T follicular helper cell (primary cell): ENCODE measurements at places on chromosomes 12 and 14.
A peak's percentile ranks its signal among the peaks of the same experiment; 100 is the strongest.

GRCh38 chr14:95679148-95679815 lies 6.9 kb upstream of the TCL1B start:
- no peak for DNase-seq

GRCh38 chr14:101600891-101601605 lies 39.8 kb downstream of the DIO3 start:
- no peak for DNase-seq

DNA sequence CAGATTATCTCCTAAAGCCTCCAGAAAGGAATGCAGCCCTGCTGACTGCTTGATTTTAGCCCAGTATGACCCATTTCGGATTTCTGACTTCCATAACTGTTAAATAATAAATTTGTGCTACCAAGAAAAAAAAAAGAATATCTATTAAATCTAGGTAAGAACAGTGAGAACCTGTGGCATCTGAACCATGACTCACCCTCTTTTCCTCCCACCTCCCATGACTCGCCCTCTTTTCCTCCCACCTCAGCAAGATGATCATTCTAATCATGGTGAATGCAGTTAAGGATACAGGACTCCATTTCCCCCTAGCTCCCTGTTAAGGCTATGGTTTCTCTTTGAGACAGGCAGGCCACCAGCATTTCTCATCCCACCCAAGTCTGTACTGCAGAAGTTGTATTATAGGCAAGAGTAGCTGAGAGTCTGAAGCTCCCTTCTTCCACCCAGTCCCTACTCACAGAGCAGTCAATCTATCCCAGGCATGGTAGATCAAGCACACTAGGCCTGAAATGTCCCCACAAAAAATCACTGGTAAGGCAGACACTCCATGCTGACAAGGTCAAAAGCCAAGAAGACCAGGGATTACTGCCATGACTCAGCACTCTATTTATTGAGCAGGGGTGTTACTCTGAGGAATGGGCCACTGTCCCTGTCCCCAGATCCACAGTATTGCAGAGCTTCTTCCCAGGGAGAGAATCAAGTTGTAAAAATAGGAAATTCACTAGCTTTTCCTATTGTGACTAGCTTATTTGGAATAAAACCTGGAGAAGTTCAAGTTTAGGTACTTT lies 188.9 kb downstream of the ADAMTS20 start:
- no peak for DNase-seq

DNA sequence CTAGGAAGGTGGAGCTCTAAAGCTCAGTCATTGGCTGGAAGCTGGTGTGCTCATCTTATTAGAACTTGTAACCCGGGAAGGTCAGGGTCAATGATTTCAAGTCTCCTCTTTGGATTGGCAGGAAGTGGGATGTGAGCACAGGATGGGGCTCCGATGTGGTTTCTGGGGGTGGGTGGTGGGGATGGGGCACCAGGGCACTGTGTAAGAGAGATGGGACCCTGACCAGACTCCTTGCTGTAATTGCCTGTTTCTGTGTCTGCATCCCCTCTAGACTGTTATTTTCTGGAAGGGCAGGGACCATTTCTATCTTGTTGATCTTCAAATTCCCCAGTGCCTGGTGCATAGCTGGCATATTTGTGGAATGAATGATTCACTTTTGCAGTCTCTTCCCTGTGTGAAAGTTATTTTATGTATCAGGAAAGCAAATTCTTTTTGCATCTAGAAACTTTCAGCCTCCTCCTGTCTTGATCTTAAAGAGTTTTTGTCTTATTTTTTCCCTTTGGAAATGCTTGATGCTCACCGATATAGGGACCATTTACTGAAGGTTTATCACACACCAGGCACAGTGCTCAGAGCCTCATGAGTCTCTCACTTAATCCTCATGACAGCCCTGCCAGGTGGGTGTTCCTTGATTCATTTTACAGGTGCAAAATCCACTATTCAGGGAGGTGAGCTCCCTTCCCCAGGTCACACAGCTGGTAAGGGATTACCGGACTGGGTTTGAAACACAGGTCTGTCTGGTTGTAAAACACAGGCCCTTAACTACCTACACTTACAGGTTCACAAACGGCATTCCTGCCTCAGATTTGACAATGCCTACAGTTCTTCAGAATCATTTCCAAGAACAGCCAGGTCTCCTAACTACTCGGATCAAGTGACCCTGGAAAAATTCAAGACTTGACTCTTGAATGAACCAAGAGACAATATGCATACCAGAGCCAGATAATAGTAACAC lies 86.9 kb upstream of the IGF1 start:
- DNase-seq: no peak

DNA sequence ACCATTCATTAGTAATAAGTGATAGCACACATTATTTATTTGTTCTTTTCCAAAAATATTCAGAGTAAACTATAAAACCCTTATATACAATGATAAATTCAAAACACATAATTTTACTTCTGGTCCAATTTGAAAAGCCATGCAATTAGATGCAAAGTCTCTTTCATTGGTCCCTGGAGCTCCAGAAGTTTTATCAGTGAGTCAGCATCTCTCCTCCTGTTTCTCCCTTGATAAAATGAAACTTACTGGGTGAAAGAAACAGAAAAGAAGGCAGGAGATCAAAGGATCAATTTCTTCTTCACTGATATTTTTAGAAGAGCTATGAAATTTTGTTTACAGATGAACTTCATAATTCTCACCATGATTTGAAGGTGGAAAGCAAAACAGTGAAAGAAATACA lies 47.5 kb downstream of the IFNG start:
- DNase-seq: no peak

- no peak for DNase-seq
Measured at GRCh38 chr12:46492471-46493085, 120.0 kb upstream of the SLC38A2 start.

DNA sequence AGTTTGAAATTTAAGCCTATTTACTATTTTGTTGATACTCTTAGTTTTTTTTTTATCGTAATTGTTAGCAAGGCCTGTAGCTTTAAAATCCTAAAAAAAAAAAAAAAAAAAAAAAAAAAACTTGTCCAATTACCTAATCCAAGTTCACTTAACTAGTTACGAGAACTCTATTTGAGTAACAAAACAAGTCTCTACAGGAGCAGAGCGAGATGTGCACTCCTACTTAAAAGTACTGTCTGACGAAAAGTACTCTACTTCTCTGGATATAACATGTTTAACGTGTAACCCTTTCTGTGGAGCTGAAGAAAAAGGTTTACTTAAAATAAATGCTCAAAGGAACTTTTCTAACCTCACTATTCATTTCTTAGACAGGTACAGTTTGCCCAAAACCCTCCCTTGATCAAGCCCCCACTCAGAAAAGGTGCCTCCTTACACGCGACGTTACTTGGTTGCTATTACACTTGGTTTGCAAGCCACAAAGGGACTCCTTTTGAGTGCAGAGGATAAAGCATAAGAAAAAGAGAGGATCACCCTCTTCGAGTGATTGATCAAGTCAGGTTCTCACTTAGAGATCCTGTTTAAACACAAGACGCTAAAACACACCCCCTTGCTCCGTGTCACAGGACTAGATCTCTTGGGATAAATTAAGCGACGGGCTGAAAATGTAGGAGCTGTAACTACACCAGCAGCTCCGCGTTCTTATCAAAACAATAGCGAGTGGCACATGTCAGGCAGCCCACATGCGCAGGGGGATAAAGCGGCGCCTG lies 2.2 kb downstream of the BAZ1A start:
- peak; percentile 2 for DNase-seq

GRCh38 chr14:68762953-68763764 lies 29.7 kb downstream of the ZFP36L1 start:
- DNase-seq: no peak

DNA sequence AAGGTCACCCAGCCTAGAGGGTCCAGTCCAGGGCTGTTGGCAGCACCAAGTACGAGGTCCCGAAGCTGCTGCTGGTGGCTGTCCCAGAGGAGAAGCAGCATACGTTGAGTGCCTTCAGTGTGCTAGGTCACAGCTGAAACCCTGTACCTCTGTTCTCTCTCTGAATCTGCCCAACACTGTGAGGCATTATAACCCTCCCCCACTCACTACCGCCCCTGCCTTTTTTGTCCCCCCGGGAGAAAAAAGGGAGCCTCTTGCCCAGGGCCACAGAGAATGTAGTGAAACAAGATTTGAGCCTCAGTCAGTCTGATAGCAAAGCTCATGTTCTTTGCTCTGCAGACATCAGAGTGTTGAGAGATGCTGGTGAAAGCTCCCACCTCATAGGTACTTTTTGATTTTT lies 53.4 kb downstream of the PPP2R5C start:
- no peak for DNase-seq

GRCh38 chr14:93797536-93797935 lies 9.3 kb upstream of the PRIMA1 start:
- DNase-seq: no peak

- no peak for DNase-seq
Measured at GRCh38 chr12:113133666-113134065, 1.9 kb downstream of the RASAL1 start.

GRCh38 chr14:53955671-53956426 lies 776 bp downstream of the BMP4 start:
- peak; percentile 8 for DNase-seq

- no peak for DNase-seq
Measured at GRCh38 chr12:92488735-92489134, 214.1 kb upstream of the PLEKHG7 start.

GRCh38 chr12:111868676-111869588 lies 26.9 kb downstream of the MAPKAPK5 start:
- DNase-seq: no peak

DNA sequence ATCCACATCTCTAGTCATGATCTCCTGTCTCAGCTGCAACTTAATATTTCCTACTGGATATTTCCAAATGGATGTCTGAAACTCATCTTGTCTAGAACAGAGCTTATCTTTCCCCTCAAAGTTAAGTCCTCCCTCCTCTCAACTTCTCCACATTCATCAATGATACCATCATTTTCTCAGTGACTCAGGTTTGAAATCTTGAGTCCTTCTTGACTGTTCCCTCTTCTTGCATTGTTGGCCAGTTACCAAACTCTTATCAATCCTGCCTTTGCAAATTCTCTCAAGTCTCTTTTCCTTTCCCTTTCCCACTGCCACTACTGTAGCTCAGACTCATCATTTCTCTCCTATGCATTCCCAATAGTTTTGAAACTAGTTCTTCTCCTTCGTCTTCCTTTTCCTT lies 14.3 kb upstream of the CHURC1 start:
- no peak for DNase-seq

- DNase-seq: no peak
Measured at GRCh38 chr14:22552001-22552826, 36.8 kb downstream of the DAD1 start.
